EL (cell line): ENCODE measurements at places on chromosomes 4 and X.

DNA sequence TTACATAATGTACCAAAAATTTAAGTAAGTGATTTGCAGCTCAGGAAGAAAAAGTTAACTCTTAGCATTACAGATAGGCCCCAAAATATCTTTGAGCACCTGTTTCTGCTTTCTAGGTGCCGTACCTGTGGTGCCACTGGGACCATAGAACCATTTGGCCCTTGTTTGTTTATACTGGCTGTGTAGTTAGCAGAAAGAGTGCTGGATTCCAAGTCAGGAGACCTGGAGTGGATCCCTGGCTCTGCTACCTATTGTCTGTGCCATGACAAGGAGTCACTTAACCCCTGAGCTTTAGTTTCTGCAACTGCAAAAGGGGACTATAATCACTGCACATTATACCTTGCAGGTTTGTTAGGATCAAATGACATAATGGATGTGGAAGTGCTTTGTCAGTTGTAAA is 137.8 kb upstream of the GPR101 start:
- DNase-seq: no peak

DNA sequence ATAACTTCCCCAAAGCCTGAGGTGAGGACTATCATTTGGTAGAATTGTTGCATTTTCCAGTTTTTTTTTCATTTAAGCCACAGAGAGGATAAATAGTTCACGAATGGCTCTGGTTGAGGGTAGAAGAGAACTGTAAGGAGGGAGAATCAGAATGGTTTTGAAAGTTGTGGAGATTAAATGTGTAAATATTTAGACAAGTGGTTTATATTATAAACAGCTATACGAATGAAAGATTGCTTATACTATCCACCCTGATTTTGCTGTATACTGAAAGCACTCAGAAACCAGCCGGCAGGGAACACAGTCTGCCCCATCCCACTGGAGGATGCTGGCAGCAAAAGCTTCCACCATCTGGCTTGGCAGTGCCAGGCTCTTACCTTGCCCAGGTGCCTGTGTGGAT is 341.1 kb downstream of the RAPGEF2 start:
- no peak for DNase-seq

- no peak for DNase-seq
Observed at GRCh38 chr4:22063613-22064012, 115.0 kb upstream of the KCNIP4 start.

GRCh38 chrX:148913971-148914370 is 413.6 kb downstream of the AFF2 start:
- no peak for DNase-seq

GRCh38 chrX:14775416-14775815 is 97.5 kb downstream of the FANCB start:
- no peak for DNase-seq

GRCh38 chr4:108110450-108110849 is 58.3 kb downstream of the LEF1 start:
- DNase-seq: no peak
